Activated gamma-delta T cell treated with Interleukin-2 at 50 U/mL for 16 hours (primary cell): ENCODE measurements at places on chromosomes 2 and 18.
A peak's percentile ranks its signal among the peaks of the same experiment; 100 is the strongest.

- DNase-seq, result no peak
These were observed 111.9 kb upstream of the OTOS start for GRCh38 chr2:240252191-240252871.

- DNase-seq, result no peak
These were observed 448 bp downstream of the IMPA2 start for GRCh38 chr18:11981543-11982366.

- no peak for DNase-seq
These were observed 382.3 kb upstream of the CRIM1 start for GRCh38 chr2:35973132-35973736.

GRCh38 chr2:109005686-109006204, 16.7 kb upstream of the EDAR start:
- DNase-seq, result no peak

DNA sequence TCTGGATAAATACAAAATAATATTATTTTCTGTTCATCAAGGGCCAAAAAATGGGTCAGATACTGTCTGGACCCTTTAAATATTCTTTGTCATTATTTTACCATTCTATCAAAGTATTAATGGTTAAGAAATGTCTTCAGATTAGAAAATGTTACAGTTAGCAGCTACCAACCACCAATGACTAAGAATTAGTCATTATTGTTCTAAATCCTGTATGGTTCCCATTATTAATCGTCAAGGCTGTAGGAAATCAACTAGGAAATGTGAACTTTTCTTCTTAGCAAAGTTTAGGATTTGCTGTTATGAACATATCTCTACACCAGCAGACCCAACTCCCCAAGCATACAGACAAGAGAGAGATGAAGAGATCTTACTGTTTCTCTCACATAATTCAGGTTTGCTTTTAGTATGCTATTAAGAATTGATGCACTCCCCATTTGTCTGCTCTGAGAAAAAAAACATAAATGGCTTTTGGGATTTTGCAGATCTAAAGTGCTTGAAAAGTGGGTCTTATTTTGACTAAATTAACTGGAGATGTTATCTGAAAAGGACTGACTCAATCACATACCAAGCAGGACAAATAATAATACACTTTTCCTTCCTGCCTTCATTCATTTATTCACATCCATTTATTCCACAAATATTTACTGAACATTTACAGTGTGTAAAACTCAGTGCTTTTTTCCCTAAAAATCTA, 147.7 kb downstream of the PPP1R1C start:
- no peak for DNase-seq

DNA sequence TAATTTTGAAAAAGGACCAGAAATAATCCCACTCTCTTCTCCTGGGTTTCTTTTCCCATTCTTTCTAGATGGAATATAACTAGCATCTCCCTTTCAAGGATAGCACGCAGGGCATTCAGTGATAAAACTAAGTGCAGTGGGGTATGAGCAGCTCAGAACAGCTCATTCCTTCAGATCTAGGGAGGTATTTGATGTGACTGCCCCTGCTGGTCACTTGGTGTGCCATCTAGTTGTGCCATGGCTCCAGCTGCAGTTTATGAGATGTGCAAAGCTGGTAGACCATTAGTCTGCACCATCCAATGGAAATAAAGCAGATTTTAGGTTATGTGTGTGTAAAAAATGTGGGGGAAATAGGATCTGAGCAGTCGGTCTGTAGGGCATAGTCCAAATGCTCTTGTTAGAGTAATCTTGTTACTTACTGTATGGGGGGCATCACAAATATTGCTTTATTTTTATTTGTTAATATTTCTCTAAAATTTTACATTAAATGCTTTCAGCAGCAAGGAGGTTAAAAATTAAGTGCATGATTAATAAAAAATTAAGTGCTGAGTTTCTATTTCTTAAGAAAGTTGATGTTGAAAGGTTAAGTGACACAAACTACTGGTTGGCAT, 38.9 kb downstream of the CTAGE1 start:
- DNase-seq, result peak; percentile 35

- no peak for DNase-seq
These were observed 1059.7 kb upstream of the ACVR2A start for GRCh38 chr2:146785101-146785500.
